Cerebellar nuclear complex (tissue), 1 donor: ENCODE measurements at places on chromosomes 16 and 17.

- no peak for DNase-seq
These were observed 19.2 kb downstream of the FAM234A start for GRCh38 chr16:253833-254232.

DNA sequence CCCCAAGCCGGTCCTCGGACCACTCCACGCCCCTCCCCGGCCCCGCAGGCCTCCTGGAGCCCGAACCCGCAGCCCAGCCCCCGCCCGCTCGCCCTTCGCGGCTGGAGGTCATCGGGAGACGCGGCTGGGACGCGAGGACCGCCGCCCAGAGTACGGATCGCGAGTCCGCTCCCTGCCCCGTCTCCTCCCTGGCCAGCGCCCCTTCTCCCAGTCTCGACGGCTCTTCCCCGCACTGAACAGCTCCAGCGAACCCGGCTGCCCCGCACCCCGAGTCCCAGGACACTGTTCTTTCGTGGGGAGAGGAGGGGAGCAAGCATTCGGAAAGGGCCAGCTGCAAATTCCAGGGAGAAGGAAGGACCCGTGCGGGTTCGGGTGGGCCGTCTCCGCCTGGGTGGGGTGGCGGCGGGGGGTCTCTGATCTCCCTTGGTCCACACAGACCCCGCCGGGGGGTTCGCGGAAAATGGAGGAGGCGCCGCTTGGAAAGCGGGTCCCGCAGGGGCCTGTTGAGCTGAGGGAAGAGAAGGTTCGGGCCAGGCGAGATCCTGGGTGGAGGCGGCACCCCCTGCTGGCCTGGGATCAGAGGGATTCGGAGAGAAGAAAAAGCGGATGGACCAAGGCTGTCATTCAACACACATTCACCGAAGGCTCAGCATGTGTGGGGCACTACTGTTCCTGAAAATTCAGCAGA, 632 bp upstream of the RTN4RL1 start:
- no peak for DNase-seq

- DNase-seq = no peak
These were observed 9.0 kb downstream of the CBFA2T3 start for GRCh38 chr16:88967830-88968588.

- DNase-seq = no peak
These were observed 147.1 kb downstream of the CHD9 start for GRCh38 chr16:53201900-53202299.

DNA sequence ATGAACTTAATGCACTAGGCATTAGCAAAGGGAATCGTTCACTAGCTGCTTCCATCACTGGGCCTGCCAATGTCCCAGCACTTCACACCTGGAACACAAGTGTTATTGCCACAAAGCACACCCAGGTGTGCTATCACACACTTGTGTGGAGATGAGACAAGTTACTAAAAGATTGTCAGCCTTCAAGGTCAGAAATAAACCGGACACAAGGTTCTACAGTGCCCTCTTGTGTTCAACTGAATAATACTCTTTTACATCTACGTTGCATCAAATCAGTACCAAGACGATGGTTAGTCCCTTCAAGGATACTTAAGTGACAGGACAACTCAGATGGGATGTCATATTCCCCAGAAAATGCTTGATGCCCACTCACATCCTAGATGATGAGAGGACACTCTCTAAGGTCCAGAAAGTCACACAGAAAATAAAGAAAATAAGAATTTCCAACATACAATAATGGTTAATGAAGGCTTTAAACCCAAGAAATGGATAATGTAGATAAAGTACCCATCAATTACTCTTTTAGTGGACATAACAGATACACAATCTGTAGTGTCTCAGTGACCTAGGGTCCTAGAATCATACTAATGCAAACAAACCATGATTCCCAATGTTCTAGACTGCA, 16.4 kb upstream of the GLG1 start:
- no peak for DNase-seq

DNA sequence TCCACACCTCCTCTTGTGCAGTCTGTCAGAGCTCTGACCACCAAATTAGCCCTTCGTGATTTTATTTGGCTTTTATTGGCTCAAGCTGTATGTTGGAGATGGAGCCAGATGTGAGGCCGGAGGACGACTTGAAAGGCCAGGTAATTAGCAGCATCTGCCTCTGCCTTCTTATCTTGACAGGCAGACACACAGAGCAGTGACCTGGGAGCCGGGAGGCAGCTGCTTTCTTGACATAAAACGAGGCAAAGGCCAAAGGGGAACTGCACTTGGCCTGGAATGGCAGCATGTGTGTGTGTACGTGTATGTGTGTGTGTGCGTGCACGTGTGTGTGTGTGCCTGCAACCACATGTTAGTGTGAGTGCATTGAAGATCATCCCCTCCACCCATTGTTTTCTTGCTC, 56.9 kb upstream of the BRD7 start:
- DNase-seq = no peak

DNA sequence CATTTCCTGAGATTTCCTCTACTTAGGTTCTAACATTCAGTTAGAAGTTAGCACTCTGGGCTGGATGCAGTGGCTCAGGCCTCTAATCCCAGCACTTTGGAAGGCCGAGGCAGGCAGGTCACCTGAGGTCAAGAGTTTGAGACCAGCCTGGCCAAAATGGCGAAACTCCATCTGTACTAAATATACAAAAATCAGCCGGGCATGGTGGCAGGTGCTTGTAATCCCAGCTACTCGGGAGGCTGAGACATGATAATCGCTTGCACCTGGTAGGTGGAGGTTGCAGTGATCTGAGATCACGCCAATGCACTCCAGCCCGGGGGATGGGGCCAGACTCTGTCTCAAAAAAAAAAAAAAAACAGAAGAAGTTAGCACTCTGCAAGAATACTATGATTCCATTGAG, 1430.9 kb downstream of the CDH11 start:
- no peak for DNase-seq

DNA sequence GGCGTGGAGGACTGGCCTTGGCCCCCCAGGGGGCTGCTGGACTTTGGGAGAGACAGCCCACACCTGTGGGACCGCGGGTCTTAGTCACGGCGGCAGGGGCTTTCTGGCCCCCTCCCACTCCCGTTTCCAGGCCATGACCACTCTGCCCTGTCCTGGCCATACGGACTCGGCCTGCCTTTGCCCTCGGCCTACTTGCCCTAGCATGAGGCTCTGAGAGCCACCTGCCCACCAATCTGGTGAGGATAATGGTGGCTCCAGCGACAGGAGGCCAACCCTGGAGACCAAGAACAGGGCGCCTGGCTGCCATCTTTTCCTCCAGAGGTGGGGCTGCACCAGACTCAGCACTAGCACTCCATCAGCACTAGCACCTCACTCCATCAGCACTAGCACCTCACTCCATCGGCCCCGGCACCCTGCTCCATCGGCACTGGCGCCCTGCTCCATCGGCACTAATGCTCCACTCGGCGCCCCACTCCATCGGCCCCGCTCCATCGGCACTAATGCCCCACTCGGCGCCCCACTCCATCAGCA, 7.0 kb downstream of the ZNF213 start:
- DNase-seq = no peak

GRCh38 chr17:55056526-55056925, 88.0 kb downstream of the STXBP4 start:
- no peak for DNase-seq

DNA sequence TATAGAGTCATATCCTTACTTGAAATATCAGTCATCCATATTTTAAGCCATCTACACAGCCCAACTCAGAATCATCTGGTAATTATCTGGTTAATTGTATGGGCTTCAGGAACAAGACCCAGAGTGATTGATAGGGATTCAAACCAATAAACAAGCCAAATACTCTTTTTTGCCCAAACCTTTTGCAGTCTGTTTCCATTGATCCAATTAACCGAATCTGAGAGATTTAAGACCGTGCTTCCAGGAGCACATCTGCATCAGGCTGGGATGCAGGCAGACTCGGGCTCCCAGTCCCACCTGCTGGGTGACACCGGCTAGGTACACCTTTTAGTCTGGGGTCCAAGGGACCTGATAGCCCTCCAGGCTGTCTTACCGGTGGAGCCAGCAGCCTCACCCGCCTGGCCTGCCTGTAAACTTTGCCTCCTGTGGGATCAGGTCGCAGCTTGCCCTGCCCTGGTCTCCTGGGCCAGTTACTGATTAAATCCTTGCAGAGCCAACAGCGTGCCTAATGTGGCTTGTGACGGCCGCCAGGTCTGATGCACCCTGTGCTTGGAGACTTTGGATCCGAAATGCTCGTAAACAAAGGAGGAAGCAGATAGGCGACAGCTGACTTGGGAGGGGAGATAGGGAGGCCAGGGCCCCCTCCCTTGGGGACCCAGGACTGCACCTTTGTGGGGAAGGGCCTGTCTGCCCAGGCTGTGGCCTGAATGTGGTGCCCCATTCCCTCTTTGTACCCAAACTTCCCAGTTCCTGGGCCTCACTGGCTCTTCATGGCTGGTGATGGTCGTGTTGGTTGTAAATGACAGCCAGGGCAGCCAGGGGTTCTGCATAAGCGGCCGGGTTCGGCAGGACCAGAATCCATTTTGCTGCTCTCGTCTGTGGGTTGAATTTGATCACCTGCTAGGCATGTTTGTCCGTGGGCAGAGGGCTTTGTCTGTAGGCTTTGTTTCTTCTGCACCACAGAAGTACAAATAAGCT, 3.8 kb downstream of the CMIP start:
- no peak for DNase-seq

- DNase-seq = no peak
These were observed 1.1 kb downstream of the IFT20 start for GRCh38 chr17:28334171-28334570.

DNA sequence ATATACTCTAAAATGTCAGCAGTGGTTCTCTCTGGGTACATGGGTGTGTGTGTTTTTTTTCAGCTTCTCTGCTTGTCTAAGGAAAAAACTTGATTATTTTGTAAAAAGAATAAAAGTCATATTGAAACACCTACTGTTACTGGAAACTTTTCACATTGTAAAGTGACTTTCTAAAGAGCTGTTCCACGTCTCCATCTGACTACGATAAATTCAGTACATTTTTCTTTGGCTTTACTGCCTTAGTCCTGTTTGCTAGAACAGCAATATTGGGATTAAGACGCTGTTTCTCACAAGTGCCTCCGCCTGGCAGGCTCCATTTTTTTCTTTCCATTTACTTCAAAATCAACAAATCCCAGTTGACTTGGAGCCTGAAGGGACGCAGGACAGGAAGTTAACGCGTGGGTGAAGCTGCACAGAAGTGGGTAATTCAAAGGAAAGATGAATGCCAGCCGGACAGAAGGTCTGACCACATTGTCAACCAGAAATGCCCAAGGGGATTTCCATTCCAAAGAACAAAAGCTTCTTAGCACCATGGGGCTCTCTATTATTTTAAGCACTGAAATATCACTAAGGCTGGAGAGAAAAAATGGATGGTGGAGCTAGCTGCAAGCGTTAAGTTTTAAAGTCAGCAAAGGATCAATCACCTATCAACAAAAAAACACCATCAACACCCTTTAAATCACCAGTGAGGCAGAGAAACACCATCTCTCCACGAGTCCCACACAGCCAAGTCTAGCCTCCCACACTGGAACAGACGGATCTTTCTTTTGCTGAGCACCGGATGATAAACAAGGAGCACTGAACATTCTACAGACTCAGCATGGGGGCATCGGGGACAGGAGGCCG, 8.4 kb downstream of the GLOD4 start:
- no peak for DNase-seq

- no peak for DNase-seq
These were observed 542 bp downstream of the KLHL36 start for GRCh38 chr16:84648595-84649510.

DNA sequence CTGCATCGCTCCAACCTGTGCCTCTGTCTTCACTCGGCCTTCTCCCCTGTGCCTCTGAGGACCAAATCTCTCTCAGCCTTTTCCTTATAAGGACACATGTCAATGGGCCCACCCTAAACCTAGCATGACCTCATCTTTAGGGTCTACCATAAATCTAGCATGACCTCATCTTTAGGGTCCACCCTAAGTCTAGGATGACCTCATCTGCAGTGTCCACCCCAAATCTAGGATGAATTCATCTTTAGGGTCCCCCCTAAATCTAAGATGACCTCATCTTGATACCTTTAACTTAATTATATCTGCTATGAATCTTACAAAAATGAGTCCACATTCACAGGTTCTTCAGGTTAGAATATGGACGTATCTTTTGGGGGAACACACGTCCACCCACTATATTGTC, 131.1 kb upstream of the RPL38 start:
- DNase-seq = no peak

GRCh38 chr17:17902376-17902775, 65.6 kb upstream of the SREBF1 start:
- no peak for DNase-seq

- no peak for DNase-seq
These were observed 46.6 kb downstream of the NUP93 start for GRCh38 chr16:56776562-56776961.

DNA sequence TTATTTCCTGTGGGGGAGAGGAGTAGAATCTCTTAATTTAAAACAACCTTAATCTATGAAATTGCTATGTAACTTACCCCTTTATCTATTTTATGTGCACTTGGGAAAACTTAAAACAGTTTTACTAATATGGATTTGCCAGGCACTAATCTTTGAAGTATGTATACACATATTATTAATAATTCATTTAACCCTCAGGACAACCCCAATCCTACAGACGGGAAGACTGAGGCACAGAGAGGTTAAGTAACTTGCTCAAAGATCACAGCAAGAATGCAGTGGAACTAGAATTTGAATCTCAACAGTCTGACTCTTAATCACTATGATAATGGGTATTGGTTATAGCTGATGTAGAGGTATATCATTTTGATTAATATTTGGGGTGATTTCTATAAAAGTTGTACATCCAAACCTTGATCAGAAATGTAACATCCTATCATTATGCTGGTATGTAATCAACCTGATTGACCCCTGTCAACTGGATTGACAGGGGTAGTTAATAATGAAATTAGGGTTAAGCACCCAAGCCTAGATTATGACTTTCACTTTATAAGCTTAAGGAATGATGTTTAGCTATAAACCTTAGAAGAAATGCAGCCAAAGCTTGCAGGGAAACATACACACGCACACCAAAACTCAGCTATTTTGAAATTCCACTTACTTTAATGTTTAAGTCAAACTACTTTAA, 1.6 kb downstream of the MYO1D start:
- no peak for DNase-seq

DNA sequence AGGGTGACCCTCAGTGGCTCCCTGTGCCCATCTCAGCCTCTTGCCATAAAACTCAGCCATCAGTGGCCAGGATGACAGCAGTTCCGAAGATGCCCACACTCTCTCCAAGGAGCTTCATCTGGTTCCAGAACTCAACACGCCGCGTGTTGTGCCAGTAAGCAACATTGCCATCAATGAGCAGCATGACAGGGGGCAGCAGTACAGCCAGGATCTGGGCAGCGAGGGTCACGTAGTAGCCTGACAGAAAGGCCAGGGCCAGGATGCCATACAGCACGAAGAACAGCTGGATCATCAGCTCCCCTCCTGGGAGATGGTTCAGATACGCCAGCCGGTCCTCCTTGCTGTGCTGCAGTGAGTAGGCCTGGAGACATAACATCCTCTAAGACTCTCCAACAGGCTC, 2.9 kb downstream of the TMEM101 start:
- DNase-seq = no peak

GRCh38 chr16:51984395-51984794, 562.5 kb downstream of the TOX3 start:
- DNase-seq = no peak
